ENCODE measurements at places on chromosomes 4 and X.

DNA sequence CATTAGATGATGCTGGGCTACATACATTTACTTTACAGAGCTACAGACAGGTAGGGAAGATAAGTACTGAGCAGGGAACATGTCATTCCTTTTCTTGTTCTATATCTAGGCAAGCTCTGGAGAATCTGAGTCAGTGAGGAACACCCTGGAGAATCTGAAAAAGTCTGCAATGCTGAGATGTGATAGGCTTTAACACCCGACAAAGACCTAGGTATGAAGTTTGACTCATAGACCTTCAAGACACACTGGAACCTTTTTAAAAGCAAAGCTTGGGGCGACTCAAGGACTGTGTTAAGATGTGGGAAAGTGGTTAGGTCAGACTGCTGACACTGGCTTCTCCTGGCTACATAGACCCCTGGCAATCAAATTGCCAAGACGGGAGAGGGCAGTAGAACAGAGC lies 42.8 kb downstream of the OSTC start:
- peak; percentile 16 for DNase-seq

GRCh38 chrX:34467437-34467836 lies 189.6 kb downstream of the TMEM47 start:
- peak; percentile 1 for DNase-seq

DNA sequence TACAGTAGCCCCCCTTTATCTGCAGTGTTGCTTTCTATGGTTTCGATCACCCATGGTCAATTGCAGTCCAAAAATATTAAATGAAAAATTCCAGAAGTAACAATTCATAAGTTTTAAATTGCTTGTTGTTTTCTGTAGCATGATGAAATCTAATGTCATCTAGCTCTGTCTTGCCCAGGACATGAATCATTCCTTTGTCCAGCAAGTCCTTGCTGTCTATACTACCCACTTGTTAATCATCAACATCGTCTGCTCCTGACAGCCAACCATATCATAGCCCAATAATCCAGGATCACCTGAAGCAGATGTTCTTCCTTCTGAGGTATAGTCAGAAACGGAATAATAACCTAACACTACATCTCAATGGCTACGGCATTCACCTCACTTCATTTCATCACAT lies 79.8 kb downstream of the ADAMTS3 start:
- peak; percentile 50 for DNase-seq

DNA sequence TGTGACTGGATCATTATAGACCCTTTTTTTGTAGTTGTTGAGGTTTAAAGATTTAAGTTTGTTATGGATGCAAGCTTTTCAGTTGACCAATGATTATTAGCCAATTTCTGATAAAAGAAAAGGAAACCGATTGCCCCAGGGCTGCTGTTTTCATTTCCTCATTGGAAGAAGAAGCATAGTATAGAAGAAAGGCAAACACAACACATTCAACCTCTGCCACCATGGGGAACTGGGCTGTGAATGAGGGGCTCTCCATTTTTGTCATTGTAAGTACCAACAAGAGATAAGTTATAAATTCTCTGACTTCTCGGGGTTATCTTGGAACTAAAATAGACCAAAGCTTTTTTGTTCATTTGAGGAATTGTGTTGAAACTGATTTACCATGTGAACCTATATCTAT lies at the start of gene CYBB:
Gene CYBB (plus strand): TSS at position 203 of the 400 bp plus-strand sequence. CDS start 19 bp downstream, at position 222.
- DNase-seq: no peak

- peak; percentile 48 for DNase-seq
Observed at GRCh38 chr4:128574706-128575105, 234.8 kb upstream of the JADE1 start.

DNA sequence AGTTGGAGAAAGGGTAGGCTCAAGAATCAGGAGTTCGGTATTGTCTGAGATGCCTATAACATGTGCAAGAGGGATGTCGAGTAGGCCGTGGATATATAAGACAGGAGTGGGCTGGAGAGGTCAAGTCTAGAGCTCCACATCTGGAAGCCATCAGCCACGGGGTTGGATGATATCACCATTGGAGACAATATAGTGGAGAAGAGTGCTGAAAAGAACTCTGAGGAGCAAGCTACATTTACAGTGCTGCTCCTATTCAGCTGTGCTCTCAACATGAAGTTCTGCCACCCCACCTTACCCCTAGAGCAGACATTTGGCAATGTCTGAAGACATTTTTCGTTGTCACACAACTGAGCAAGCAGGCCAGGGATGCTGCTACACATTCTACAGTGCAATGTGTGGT lies 20.9 kb upstream of the PLAC1 start:
- DNase-seq: no peak

- DNase-seq: no peak
Observed at GRCh38 chrX:115017455-115017854, at the start of gene IL13RA2. Gene IL13RA2 (minus strand): TSS chrX:115017616. CDS start chrX:115017269, 347 bp downstream.

- no peak for DNase-seq
Observed at GRCh38 chr4:1307951-1308735, 18.5 kb downstream of the MAEA start.

DNA sequence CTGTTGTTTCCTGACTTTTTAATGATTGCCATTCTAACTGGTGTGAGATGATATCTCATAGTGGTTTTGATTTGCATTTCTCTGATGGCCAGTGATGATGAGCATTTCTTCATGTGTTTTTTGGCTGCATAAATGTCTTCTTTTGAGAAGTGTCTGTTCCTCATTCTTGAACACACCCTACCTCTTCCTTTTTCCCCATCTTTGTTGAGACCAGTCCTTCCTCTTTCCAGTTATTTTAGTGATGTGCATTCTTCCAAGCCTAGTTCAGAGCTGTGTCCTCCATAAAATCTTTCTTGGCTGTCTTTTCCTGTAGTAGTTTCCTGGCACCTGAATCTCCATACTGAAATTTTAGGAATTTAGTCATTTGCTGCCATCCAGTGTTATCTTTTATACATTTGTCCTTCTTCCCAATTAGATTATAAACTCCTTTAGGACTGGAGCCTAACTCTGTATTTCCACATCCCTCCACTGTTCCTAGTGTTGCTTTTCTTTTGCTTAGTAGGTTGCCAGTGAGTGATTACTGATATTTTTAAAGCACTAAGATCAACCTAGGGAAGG lies 11.4 kb downstream of the FHIP1A start:
- DNase-seq: peak; percentile 23

DNA sequence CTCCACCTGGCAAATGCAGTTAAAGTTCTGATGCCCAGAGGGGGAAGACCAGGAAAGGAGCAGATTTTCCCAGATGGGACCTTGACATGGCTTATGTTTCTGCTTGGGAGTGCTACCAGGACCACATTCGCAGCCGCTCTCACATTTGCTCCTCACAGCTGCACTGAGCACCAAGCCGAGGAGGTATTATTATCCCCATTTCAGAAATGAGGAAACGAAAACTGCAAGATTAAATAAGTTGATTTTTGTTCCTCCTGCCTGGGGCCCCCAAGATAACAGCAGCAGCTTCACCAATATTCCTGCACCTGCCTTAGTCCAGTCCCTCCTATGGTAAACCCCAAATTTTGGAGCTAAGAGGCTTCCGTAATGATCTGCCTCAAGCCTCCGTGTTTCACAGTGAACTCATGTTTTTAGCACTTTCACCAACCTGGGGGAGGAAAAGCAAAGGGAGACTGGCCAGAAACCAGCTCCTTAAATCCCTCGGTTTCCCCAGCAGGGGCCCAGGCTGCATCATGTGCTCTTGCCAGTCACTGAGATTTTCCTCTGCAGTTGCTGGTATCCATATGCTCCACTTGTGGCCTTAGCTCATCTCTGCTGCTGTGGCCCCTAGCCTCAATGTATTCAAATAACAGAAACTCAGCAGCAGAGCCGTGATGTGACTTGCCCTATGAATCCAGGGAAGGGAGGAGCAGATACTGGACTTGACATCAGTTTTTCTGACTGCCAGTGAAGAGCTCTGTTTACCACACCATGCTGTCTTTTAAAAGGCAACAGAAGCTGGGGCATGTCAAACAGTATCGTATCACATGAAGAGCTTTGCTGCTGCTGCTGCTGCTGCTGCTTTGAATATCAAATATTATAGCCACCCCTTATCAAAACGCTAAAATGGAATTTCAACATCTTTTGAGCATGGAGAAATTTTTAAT lies 95.5 kb upstream of the KLHL13 start:
- no peak for DNase-seq

- DNase-seq: peak; percentile 76
Observed at GRCh38 chr4:109967798-109968520, 55.3 kb downstream of the EGF start.

DNA sequence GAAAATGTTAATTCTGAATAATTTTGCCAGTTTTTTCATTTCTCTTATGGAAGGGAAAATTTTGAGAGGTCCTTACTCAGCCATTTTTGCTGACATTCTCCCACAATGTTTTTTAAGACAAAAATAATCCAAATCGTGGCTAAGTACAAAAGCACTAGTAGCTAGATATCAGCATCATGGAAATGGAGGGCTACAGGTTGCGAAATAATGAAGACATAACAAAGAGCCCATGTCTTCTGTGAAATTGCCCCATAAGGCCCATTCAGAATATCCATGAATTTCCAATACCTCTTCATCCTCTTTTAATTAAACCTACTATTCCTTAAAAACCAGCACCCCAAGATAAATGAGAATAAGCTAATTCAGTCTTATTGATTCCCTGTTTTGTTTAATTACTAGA lies 107.4 kb downstream of the HNRNPD start:
- no peak for DNase-seq

GRCh38 chrX:13463608-13464007 lies 105.8 kb upstream of the EGFL6 start:
- peak; percentile 91 for DNase-seq

Data from HT1080 (cell line).